CD14-positive monocyte (primary cell): ENCODE measurements at places on chromosomes 11 and 22. TPM values are rescaled to one million over a fixed set of nuclear protein-coding genes. Genes with fewer than 3 reads are reported as not detected.

GLB1L2 gene
- polyA plus RNA-seq = not detected

CYB5R2 gene
- polyA plus RNA-seq = 3.7 TPM

TSKU gene
- polyA plus RNA-seq = not detected in 2 replicates

SAA2 gene
- not detected for polyA plus RNA-seq

SULT4A1 gene
- polyA plus RNA-seq = not detected in 2 replicates

OR10D3 gene
- polyA plus RNA-seq = not detected

MYBPC3 gene
- polyA plus RNA-seq = 0.03 TPM

KIRREL3 gene
- polyA plus RNA-seq = not detected

FAM89B gene
- polyA plus RNA-seq = 51.3 and 96.6 TPM in 2 replicates

ROBO4 gene
- polyA plus RNA-seq = 0.19 TPM in 1 of 2 replicates, not detected in the other

APOL2 gene
- 12.6 TPM for polyA plus RNA-seq

BTBD18 gene
- 0.10 TPM for polyA plus RNA-seq

ENTHD1 gene
- polyA plus RNA-seq = not detected

RHOD gene
- not detected for polyA plus RNA-seq

BCR gene
- polyA plus RNA-seq = 0.97 TPM

PHOX2A gene
- polyA plus RNA-seq = not detected in 2 replicates

C11orf86 gene
- not detected in 2 replicates for polyA plus RNA-seq

RFPL2 gene
- 0.36 TPM for polyA plus RNA-seq

HEPN1 gene
- polyA plus RNA-seq = not detected in 2 replicates

TRIM51 gene
- polyA plus RNA-seq = not detected in 2 replicates
